ENCODE measurements at places on chromosomes 16 and 17.

- DNase-seq, result no peak
Observed at GRCh38 chr16:49811644-49812334, 44.1 kb downstream of the ZNF423 start.

DNA sequence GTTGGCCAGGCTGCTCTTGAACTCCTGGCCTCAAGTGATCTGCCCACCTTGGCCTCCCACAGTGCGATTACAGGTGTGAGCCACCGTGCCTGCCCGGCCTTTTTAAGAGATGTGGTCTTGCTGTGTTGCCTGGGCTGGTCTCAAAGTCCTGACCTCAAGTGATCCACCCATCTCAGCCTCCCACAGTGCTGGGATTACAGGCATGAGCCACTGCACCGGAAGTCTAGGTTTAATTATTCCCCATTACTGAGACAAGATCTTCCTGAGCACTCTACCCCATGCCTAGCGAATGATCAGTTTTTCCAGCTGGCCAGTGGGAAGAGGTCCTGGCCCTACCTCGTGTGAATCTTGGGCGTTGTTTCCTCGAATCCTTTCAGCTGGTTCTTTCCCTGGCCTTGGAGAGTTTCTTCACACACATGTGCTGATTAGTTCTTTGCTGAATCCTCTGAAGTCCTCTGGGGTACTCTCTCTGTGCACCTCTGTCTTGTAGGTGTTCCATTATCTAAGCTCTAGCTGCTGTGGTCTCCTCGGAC, 18.9 kb downstream of the C16orf54 start:
- DNase-seq, result no peak

GRCh38 chr17:33085256-33085655, 93.6 kb downstream of the SPACA3 start:
- DNase-seq, result no peak

DNA sequence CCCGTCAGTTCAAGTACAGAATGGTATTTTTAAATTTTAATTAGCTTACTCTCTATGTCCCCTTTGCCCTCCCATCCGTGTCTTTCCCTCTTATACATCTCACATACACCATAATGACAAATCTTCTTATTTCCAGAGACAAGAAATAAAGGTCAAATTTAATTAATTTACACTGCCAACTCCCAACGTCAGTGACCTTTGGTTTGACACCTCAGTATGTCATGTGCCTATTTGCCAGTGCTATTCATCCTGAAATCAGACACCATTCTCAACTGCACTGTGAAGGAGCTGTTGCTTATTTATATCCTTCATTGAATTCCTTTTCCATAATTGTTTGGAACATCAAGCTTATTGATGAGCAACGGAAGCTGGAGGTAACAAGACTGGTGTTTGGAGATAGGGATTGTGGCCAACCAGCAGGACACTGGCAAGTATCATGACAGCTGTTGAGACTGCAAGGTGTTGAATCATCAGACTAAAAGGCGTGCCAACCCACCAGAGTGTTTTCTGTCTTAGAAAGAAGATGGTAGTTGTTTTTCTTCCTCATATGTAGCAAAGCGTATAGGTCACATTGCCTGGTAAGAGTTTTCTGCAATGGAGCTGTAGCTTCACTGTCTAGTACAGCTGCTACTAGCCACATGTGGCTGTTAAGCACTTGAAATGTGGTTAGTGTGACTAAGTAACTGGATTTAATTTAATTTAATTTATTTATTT, 12.5 kb downstream of the CALCOCO2 start:
- DNase-seq, result no peak

Measured in fibroblast of the aortic adventitia (primary cell).